Activated naive CD8-positive, alpha-beta T cell treated with anti-CD3 and anti-CD28 coated beads, Interleukin-2, amount 10 ng/mL, durations not matched to agents 7 days and 5 days (primary cell): ENCODE measurements at places on chromosomes 4 and X. TPM values are rescaled to one million over a fixed set of nuclear protein-coding genes. Genes with fewer than 3 reads are reported as not detected.

DNA sequence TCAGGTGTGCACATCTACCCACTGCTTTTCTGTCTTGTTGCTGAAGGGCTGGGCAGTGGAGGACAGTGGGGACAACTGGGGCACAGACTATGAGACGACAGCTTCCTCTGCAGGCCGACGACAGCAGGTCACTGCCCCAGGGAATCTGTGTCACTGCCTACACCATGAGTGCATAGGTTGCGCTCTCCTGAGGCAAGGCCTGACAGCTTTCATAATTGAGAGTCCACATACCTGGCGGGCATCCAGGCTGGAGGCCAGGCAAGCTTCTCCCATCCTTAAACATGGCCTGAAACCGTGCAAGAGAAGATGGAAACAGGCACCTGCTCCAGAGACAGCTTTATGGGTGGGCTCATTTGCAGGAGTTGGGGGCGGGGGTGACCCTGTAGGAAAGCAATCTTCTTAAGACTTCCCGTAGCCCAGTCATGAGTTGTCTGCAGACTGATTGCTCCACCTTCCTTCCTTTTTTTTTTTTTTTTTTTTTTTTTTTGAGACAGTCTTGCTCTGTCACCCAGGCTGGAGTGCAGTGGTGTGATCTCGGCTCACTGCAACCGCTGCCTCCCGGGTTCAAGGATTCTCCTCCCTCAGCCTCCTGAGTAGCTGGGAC, 2.9 kb downstream of the ANOS1 start:
- H3K27ac ChIP-seq, result no peak overlapping the region
- H3K4me3 ChIP-seq, result no peak overlapping the region
- no peak for DNase-seq
- peaks cover 38% of the 10 kb centered on the region for H3K27me3 ChIP-seq
- no peaks in the 10 kb centered on the region for H3K36me3 ChIP-seq

GRCh38 chrX:15714529-15714928, 23.5 kb upstream of the CA5B start:
- DNase-seq, result no peak
- H3K27ac ChIP-seq, result no peak overlapping the region
- H3K4me3 ChIP-seq, result no peak overlapping the region
- H3K36me3 ChIP-seq, result peaks cover 5% of the 10 kb centered on the region

Gene CLGN
- total RNA-seq, result not detected

DNA sequence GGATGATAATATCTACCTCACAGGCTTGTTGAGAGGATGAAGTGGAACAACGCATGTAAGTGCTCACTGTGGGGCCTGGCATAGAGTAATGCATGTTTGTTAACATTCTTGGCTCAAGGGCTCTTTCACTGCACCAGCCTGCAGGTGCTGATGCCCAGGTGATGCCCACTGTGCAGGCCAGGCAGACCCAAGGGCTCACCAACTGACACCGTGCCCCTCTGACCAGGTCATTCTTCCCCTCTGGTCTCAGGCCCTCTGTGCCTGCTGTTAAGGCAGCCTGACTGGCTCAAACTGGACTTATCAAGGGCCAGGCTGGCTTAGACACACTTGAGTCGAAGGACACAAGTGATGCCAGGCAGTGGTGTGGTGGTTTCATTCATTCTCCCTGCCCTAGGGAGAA, 90.5 kb downstream of the PJA1 start:
- no peak for DNase-seq
- H3K27ac ChIP-seq, result no peak overlapping the region
- H3K4me1 ChIP-seq, result no peaks in the 10 kb centered on the region
- H3K4me3 ChIP-seq, result no peak overlapping the region
- H3K36me3 ChIP-seq, result no peaks in the 10 kb centered on the region
- H3K27me3 ChIP-seq, result peaks cover 2% of the 10 kb centered on the region

Gene CAPN6
- not detected for total RNA-seq

- no peaks in the 10 kb centered on the region for H3K4me1 ChIP-seq
- no peak for DNase-seq
- H3K27ac ChIP-seq, result no peak overlapping the region
- no peaks in the 10 kb centered on the region for H3K36me3 ChIP-seq
Observed at GRCh38 chrX:134692233-134692632, 34.0 kb upstream of the PLAC1 start.

Gene FAM9C
- not detected for total RNA-seq

GRCh38 chr4:168384437-168385141, 66.0 kb upstream of the DDX60 start:
- H3K27ac ChIP-seq, result no peak overlapping the region
- H3K27me3 ChIP-seq, result no peaks in the 10 kb centered on the region

GRCh38 chr4:102735582-102735981, 25.2 kb downstream of the MANBA start:
- H3K4me1 ChIP-seq, result peaks cover 21% of the 10 kb centered on the region
- no peaks in the 10 kb centered on the region for H3K27me3 ChIP-seq
- H3K27ac ChIP-seq, result no peak overlapping the region
- H3K4me3 ChIP-seq, result no peak overlapping the region

DNA sequence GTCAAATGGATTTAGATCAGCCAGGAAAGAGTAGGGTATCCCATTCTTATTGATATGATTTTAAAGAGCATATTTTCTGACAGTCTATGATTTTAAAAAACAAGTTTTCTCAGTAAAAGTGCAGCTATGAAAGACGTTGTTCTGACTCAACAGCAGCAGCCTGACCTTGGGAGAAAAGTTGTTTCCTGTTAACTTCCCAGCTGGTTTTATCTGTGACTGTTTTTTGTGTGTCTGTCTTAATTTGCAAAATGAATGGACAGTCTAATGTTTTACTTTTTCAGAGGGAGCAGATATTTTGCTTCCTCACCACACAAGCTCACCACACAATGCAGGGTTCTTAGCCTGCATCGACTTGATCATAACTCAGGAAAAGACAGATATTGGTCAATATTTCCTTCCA, 764 bp upstream of the MTHFD2L start:
- H3K4me1 ChIP-seq, result peaks cover 15% of the 10 kb centered on the region
- H3K27me3 ChIP-seq, result peaks cover 21% of the 10 kb centered on the region
- peaks cover 11% of the 10 kb centered on the region for H3K36me3 ChIP-seq
- peak overlapping the region; percentile 85 for H3K4me3 ChIP-seq
- no peak overlapping the region for H3K27ac ChIP-seq

DNA sequence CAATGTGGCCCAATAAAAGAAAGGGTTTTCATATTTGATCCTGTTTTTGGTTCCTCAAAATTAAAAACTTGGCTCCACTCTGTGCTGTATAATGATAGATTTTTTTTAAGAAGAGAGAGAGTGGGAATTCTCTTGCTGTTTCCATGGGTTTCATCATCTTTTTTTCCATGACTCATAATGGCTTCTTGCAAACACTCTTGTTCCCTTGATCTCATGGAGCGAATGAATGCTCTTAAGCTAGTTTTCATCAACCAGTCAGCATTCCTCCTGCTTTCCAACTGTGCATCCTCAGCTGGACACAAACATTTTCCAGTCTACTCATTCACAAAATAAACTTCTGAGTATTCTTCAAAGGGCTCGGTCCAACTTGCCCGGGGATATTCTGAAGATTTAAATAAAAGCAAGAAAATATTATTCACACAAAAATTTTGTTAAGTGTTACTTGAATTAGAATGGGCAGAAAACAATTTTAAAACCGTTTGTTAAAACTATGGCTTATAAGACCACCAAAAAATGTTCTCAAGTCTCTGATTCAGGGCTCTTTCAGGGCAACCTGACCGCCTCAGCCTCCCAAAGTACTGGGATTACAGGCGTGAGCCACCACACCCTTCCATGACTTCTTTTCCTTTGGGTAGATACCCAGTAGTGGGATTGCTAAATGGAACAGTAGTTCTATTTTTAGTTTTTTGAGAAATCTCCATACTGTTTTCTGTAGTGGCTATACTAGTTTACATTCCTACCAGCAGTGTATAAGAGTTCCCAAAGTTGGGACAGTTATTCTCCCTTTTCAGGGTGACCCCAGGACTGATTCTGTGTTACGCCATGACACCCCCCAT, 64.7 kb downstream of the TMEM156 start:
- H3K36me3 ChIP-seq, result peaks cover 62% of the 10 kb centered on the region
- no peak overlapping the region for H3K4me3 ChIP-seq
- no peak for DNase-seq
- no peak overlapping the region for H3K27ac ChIP-seq
- peaks cover 4% of the 10 kb centered on the region for H3K4me1 ChIP-seq

Gene FREM3
- not detected for total RNA-seq
